Stimulated activated CD4-positive, alpha-beta T cell treated with anti-CD3 and anti-CD28 coated beads, Interleukin-1b, Interleukin-23, amount 100 ng/mL, for 1 hour (primary cell): ENCODE measurements at places on chromosomes 2 and 18.

- DNase-seq = no peak
Measured at GRCh38 chr18:7415081-7415894, 151.8 kb upstream of the PTPRM start.

- no peak for DNase-seq
Measured at GRCh38 chr2:156883804-156884203, 373.7 kb upstream of the GALNT5 start.

GRCh38 chr18:42611134-42611533, 504.4 kb downstream of the RIT2 start:
- DNase-seq = no peak

DNA sequence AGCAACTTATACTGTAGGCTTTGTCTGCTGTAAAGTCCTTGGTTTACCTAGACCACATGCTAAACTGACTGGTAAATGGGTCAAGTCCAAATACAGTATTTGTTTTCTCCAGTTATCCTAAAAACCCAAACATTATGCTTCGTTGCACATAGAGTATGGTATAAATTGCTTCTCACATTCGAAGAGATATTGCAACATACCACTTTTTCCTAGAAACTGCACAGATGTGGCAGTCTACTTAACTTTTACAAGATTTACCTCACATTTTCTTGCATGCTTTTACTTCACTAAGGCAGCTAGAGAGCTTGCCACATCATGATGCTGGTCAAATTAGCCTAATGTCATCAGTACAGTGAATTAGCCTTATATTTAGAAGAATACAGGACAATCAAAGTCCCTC, 66.0 kb upstream of the SCN7A start:
- no peak for DNase-seq

DNA sequence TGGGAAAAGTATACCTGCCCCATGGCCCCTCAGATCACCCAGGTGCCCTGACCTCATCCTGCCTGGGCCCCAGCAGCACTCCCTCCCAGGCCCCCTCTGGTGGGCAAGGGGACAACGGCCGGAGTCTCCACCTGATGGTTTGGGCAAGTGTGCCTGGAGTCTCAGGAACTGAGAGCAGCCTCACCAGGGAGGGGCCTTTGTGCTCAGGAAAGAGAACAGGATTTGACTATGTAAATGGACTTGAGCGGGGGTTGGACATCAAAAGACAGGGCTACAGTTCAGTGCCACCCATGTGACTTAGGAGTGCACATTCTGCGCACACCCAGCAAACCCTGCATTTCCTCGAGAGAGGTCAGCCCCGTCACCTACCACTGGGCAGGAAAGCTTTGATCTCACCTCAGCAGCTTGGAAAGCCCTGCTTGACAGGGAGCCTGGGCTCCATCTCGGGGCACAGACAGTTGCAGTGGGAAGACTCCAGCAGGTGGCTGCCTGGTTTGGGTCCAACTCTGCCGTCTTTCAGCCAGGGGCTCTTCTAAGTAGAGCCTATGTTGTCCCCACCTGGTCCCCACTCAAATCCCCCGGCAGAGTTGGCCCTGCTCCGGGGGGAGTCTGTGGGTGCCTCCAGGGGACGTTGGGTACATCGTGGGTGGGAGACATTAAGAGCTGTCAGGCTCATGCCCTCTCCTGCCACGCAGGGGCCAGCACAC, 3.3 kb downstream of the INPP5D start:
- DNase-seq = no peak

- no peak for DNase-seq
Measured at GRCh38 chr2:154960802-154961583, 262.5 kb downstream of the KCNJ3 start.

DNA sequence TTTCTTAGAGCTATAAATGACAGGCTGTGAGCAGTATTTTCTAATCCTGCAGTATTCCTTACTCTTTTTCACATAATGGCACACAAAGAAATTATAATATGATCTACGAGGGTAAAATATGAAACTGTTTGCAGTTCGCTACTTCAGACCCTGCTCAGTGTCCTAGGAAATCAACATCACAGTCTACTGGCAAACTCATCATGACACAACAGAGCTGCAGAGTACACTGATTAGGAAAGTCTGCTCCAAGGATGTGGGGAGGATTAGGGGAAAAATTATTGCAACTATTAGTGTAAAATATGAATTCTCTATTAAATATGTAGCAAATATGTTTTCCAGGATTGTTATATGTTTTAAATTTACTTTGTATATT, 149.2 kb upstream of the REG3G start:
- no peak for DNase-seq
